ENCODE measurements at places on chromosomes 11 and 22. TPM values are rescaled to one million over a fixed set of nuclear protein-coding genes. Genes with fewer than 3 reads are reported as not detected.

Gene PHLDA2
- total RNA-seq: not detected

DNA sequence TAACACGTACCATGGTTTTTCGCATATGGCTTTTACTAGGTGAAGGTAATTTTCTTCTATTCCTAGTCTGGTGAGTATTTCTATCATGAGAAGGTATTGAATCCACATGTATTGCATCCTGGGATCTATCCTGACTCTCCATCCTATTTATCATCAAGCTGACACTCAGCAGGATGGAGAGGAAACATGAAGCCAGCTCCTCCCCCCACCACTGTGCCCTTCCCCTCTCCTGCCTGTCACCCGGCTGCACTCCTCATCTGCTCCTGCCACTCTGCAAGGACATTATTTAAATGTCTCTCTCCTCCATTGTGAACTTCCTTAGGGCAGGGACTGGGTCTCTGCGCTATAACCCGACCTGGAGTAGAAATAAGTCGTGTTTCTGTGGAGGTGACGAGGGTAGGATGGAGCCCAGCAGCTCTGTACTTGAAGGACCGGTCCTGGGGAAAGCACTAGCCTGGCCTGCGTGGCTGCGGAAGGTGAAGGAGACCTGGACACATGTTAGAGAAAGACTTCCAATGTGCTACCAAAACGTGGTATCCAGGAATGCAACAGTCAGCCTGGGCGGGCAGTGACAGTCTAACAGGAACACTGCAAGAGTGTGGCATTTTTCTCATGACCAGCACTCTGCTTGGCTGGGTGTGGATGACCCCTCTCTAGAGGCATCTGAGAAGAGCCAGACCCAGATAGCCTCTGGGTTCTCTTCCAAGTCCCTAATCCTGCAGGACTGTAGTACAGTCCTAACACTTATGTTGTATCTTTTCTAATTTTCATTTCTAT is 111.2 kb downstream of the MICAL3 start:
- no peaks in the 10 kb centered on the region for H3K36me3 ChIP-seq
- no peaks in the 10 kb centered on the region for H3K4me1 ChIP-seq

Gene FOLR2
- total RNA-seq: 1.1 TPM

Gene BBOX1
- not detected for total RNA-seq

Gene CCDC34
- 1.8 TPM for total RNA-seq

DNA sequence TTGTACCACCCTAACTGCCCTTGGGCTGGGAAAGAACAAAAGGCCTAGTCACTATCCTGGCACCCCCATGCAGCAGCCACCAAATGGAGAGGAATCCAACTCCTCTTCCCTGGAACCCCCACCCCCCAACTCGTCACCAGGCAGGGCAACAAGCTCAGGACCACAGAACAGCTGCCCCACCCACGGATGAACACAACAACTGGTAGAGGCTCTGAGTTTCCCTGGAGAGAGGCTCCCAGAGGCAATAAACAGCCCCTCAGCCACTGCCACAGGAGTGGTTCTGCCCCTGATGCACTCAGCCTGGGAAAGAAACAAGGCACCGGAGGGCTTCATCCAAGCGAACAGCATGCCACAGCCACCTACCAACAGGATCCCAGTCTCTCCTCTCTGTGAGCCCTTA is 778.4 kb upstream of the FAT3 start:
- no peak for DNase-seq
- H3K27me3 ChIP-seq: no peaks in the 10 kb centered on the region
- no peak overlapping the region for H3K27ac ChIP-seq

- H3K27ac ChIP-seq: no peak overlapping the region
- no peaks in the 10 kb centered on the region for H3K27me3 ChIP-seq
- no peak overlapping the region for H3K4me3 ChIP-seq
- no peaks in the 10 kb centered on the region for H3K36me3 ChIP-seq
These were observed 116.4 kb downstream of the CASP12 start for GRCh38 chr11:104781719-104782376.

Gene SCGB1D2
- total RNA-seq: not detected

GRCh38 chr11:112836256-112836602 is 125.0 kb upstream of the NCAM1 start:
- H3K27ac ChIP-seq: no peak overlapping the region
- no peaks in the 10 kb centered on the region for H3K36me3 ChIP-seq
- DNase-seq: no peak
- no peaks in the 10 kb centered on the region for H3K4me1 ChIP-seq
- H3K27me3 ChIP-seq: no peaks in the 10 kb centered on the region
- no peak overlapping the region for H3K4me3 ChIP-seq

DNA sequence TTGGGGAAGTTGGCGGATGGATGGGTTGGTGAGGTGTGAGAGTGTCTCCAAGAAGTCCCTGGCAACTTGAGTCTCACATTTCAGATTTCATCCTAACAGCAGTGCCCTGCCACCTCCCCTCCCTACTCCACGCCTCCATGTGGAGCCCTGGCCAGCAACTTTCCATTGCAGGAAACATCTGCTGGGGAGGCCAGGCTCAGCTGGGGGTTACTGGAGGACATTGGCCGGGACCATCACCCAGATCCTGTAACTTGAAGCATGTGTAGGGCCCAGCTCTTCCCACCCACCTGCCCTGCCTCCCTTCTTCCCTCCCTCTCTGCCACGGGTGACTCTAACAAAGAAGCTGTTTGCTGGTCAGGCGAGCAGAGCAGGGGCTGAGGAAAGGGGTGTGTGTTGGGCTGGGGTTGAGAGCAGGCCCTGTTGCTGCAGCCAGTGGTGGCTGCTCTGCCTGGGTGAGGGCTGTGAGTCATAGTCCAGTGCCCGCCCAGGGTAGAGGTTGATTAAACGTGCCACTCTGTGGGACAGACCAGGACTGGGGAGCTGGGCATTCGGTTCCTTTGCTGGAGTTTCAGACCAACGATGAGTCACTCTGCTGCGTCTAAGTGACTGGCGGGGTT is 64.0 kb downstream of the SCN3B start:
- no peak overlapping the region for H3K4me3 ChIP-seq
- H3K27ac ChIP-seq: no peak overlapping the region
- DNase-seq: no peak

DNA sequence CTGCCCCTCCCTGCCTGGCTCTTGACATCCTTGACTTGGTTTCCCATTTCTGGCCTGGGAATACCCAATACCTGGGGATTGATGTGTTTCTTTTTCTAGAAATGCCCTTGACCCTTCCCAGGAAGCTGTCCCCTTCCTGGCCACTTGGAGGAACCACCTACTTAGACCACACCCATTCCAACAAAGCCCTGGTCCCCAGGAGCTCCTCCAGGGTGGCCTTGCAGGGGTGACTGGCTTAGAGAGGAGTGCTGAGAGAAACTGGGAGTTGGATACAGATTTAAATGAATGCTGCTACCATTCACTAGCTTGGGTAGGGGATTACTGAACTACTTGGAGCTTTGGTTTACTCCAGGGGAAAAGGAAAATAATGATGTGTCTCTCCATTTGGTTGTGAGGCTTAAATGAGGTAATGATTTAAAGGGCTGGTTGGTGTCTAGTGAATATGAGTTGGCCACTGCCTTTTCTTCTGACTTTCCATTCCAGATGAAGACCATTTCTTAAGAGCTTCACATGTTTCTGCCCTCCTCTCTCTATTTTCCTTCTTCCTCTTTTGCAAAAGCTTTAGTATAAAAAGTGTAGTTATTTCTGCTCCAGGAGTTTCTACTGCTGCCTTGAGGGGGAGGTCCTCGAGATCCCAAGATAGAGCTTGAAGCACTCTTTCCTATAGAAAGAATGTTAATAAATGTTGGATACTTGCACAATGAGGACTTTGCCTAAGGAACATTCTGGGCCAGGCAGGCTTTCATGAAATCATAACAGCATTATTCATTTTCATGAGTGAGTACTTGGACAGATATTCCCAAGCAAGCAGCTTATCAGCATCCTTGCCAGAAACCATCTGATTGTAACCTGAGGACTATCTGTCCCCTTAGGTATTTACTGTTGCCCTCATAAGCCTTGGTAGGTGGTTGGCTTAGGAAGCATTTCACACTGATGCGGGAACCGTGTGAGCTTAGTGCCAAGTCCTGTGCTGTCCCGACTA is 22.4 kb downstream of the PANX1 start:
- H3K27ac ChIP-seq: no peak overlapping the region
- no peaks in the 10 kb centered on the region for H3K27me3 ChIP-seq
- H3K36me3 ChIP-seq: no peaks in the 10 kb centered on the region
- H3K4me1 ChIP-seq: peaks cover 8% of the 10 kb centered on the region
- DNase-seq: no peak

Gene MUC5AC
- total RNA-seq: not detected

DNA sequence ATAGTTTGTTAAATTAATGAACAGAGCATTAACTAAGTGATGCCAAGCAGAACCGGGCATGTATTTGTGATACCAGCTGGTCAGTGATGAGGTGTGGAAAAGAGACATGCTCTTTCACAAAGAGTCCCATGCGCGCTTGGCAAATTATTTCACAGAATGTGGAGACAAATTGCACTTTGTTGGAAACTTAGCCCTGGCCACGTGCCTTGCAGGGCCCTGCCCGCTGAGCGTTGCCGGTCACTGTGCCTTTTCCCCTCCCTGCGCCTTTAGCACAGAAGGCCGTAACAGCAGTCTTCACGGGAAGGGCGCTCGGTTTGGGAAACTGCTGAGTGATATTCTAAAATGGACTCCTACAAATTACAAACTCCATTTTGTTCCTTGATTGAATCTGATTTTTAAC is 235.9 kb downstream of the TBC1D22A start:
- no peaks in the 10 kb centered on the region for H3K27me3 ChIP-seq
- H3K4me3 ChIP-seq: no peak overlapping the region
- H3K27ac ChIP-seq: no peak overlapping the region
- no peaks in the 10 kb centered on the region for H3K4me1 ChIP-seq
- H3K36me3 ChIP-seq: no peaks in the 10 kb centered on the region
- no peak for DNase-seq

DNA sequence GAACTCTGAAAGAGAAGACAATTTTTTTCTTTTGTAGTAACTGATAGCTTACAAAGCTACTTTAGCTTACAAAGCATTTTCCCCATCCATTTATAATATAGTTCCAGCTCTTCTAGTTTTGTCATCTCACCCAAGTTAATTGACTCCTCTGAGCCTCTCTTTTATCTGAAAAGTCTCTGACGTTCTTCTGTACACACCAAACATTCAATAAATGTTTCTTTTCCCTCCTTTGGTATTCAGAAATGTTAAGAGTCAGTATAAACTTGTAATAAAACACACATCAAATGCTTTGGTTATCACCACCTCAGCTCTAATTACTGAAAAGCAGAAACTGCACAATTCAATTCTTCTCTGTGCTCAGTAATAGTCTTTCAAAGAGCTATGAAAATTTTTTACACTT is 5.9 kb downstream of the CCDC90B start:
- peaks cover 14% of the 10 kb centered on the region for H3K4me1 ChIP-seq
- no peak overlapping the region for H3K27ac ChIP-seq
- H3K27me3 ChIP-seq: no peaks in the 10 kb centered on the region
- no peak for DNase-seq
- H3K36me3 ChIP-seq: no peaks in the 10 kb centered on the region

DNA sequence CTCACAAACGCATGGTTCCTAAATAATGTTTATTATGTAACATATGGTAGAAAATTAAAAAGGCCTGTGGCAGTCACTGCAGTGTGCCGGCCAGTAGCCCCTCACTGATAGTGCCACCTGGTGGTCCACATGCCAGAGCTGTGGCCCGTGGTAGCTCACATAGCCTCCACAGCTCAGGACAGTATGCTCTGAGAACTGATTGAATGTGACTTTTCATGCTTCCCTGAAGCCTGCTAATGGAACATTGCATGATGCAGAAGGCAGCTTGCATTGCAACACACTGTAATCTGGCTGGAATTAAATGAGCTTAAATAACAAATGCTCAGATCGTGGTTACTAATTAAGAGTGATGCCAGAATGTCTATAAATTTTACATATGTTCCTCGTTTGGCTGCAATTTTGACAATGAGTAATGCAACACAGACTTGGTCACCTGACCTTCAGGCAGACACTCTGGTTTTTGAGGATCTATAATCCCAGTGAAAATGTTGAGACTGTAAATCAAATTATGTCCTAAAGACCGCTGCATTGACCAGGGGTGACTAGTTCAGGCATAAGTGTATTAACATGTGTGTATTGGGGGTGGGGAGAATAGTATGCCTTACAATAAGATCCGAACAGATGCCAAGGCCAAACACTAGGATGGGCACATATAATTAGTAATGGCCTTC is 566.4 kb downstream of the METTL15 start:
- H3K36me3 ChIP-seq: no peaks in the 10 kb centered on the region
- no peak for DNase-seq
- no peak overlapping the region for H3K4me3 ChIP-seq
- H3K4me1 ChIP-seq: no peaks in the 10 kb centered on the region
- no peaks in the 10 kb centered on the region for H3K27me3 ChIP-seq
- H3K27ac ChIP-seq: no peak overlapping the region

GRCh38 chr22:20282901-20283673 is 15.0 kb upstream of the RTN4R start:
- no peak for DNase-seq
- H3K4me1 ChIP-seq: no peaks in the 10 kb centered on the region
- no peaks in the 10 kb centered on the region for H3K27me3 ChIP-seq

- no peaks in the 10 kb centered on the region for H3K36me3 ChIP-seq
- H3K4me3 ChIP-seq: no peak overlapping the region
- H3K4me1 ChIP-seq: no peaks in the 10 kb centered on the region
These were observed 189.6 kb upstream of the E2F8 start for GRCh38 chr11:19430346-19430745.

GRCh38 chr11:134342572-134343340 is 11.0 kb downstream of the GLB1L2 start:
- no peak for DNase-seq
- no peaks in the 10 kb centered on the region for H3K4me1 ChIP-seq
- H3K27me3 ChIP-seq: no peaks in the 10 kb centered on the region
- no peaks in the 10 kb centered on the region for H3K36me3 ChIP-seq
- H3K27ac ChIP-seq: no peak overlapping the region
- H3K4me3 ChIP-seq: no peak overlapping the region

GRCh38 chr11:126915430-126915829 is 85.1 kb downstream of the KIRREL3 start:
- DNase-seq: no peak
- no peaks in the 10 kb centered on the region for H3K36me3 ChIP-seq
- H3K4me1 ChIP-seq: no peaks in the 10 kb centered on the region
- H3K27me3 ChIP-seq: no peaks in the 10 kb centered on the region

DNA sequence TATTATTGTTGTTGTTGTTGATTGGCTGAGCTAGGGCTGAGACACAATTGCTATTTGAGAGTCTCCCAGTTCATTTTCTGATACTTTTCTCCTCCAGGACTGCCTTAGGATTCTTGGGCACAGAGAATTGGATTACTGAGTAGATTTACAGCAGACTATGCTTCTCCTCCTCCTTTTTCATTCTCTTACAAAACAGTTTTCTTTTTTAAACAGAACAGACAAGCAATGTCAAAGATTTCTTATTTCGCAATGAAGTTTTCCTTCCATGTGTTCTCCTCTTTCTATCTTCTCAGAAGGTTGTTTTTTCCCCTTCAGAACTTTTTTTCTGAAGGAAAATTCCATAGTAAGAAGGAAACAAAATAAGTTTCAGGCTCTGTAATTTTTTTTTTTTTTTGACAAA is 19.8 kb upstream of the TIMP3 start:
- no peaks in the 10 kb centered on the region for H3K36me3 ChIP-seq
- no peak overlapping the region for H3K27ac ChIP-seq
- no peak for DNase-seq
- no peaks in the 10 kb centered on the region for H3K4me1 ChIP-seq
- no peak overlapping the region for H3K4me3 ChIP-seq

Gene HIC2
- total RNA-seq: 13.8 TPM

All from naive thymus-derived CD4-positive, alpha-beta T cell (primary cell).